ENCODE measurements at places on chromosomes 16 and 17.
A peak's percentile ranks its signal among the peaks of the same experiment; 100 is the strongest.

- no peak for DNase-seq
Observed at GRCh38 chr17:81676906-81677305, 6.7 kb downstream of the ARL16 start.

DNA sequence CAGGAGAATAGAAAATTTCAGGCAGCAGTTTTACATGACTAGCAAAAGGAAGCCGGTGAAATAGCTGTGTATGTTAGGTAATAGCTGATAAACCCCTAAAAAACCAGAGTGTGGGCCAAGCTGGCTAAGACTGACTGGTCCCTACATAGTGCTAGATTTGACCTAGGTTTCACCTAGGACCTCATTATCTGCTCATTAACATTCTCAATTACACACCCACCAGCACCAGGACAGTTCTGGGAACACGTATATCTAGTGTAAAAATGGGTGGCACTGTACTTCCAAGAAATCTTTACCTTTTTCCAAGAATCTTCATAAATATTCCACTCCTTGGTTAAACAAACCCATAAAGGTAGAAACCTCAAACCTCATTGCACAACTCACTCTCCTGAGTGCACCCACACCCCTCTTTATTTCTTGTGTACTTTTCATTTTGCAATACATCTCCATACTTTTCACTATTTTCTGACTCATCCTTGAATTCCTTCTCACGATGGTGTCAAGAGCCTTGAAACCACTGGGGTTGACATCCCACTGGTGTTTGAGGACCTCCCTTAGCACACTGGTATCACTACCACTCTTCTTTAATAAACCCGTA, 262.7 kb upstream of the KCNJ16 start:
- no peak for DNase-seq

DNA sequence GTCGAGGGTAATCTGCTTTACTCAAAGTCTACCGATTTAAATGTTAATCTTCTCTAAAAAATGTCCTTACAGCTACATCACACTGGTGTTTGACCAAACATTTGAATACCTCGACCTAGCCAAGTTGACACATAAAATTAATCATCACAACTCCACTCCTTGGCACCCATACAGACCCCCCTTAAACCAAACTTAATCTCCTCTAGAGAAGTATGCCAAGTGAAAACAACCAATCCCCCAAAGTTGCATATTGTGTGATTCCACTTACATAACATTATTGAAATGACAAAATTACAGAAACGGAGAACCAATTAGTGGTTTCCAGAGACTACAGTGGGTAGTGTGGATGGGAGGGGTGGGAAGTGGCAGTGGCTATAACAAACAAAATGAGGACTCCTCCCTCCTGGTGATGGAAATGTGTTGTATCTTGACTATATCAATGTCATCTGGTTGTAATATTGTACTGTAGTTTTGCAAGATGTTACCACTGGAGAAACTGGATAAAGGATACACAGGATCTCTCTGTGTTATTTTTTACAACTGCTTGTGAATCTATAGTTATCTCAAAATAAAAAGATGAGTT, 39.4 kb downstream of the CAPNS2 start:
- DNase-seq: no peak

GRCh38 chr16:13113741-13114140, 212.3 kb downstream of the SHISA9 start:
- no peak for DNase-seq

DNA sequence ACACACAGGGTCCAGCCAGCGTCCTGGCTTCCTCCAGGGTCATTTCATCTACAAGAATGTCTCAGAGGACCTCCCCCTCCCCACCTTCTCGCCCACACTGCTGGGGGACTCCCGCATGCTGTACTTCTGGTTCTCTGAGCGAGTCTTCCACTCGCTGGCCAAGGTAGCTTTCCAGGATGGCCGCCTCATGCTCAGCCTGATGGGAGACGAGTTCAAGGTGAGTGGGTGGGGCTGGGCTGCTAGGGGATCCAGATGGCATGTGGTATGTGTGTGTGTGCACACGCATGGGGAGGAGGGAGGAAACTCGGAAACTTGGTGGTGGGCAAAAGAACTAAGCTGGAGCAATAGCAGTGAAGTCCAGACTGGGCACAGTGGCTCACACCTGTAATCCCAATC, 11.5 kb downstream of the CETP start:
- no peak for DNase-seq

GRCh38 chr16:55035029-55035428, 104.4 kb downstream of the IRX5 start:
- no peak for DNase-seq

GRCh38 chr16:47858333-47858982, 297.3 kb downstream of the ABCC12 start:
- no peak for DNase-seq

- no peak for DNase-seq
Observed at GRCh38 chr16:53154513-53154912, 99.7 kb downstream of the CHD9 start.

GRCh38 chr17:79695797-79696609, 34.7 kb upstream of the ENPP7 start:
- no peak for DNase-seq

GRCh38 chr17:50266384-50267073, 7.7 kb upstream of the TMEM92 start:
- peak; percentile 3 for DNase-seq

DNA sequence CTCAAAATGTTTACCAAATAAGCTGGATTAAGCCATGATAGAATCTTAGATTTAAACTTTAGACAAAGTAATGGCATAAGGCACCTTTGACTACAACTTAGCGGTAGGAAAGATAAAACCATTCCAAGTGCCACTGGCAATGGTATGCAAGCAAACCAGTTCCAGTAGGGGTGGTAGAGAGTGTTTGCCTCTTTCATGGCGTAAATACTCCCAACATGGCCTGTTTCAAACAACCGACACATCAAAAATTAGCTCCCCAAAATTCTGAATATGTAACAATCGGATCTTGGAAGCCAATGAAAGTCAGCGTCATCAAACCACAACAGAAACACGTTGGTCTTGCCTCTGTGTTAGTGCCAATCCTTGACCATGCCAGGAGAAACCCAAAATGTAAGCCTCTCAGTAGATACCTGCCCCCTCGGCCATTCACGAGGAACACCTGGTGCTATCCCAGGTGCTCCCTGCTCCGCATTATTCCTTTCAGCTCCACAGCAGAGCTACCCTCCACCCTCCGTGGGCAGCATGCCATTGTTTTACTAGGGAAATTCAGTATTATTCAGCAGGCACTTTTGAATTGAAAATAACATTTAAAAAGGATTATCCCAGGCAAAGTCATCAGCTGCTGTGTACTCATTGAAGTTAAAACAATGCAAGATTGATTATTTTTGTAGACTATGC, 307.8 kb upstream of the CDH11 start:
- DNase-seq: no peak

DNA sequence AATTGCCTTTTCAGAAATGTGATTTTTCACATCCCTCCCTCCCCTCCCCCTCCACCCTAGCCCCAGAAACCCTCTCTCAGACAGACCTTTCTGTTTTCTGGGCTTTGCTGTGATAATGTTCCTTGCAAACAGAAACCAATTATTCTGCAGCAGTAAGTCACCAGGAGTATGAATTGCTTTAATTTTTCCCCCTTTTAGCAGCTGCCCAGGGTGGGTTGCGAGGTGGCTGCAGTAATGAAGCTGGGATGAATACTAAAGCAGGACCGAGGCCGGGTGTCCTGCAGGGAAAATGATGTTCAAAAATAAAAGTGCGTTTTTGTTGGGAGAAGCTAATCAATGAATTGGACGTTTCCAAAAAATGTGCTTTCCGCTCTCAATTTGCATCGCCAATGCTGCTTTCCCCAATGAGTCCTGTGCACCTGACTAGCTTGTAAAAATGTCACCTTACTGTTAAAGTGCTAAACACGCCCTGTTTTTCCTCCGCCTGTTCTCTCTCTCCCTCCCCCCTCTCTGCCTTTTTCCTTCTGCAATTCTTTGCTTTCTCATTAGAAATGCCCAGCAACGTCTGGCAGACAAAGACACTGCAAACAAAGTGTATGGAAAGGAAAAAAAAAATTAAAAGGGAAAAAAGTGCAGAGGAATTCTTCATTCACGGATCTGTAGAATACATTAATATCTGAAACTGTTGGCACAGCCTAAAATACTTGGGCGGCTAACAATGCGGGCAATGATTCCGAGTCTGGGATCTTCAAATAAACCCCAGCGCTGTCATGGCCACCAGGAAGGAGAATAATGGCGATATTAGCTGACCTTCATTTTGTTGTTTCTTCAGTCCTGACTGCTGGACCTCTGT, 244.1 kb downstream of the STX8 start:
- no peak for DNase-seq

GRCh38 chr17:34401165-34401564, 38.1 kb upstream of the CCL1 start:
- DNase-seq: no peak

DNA sequence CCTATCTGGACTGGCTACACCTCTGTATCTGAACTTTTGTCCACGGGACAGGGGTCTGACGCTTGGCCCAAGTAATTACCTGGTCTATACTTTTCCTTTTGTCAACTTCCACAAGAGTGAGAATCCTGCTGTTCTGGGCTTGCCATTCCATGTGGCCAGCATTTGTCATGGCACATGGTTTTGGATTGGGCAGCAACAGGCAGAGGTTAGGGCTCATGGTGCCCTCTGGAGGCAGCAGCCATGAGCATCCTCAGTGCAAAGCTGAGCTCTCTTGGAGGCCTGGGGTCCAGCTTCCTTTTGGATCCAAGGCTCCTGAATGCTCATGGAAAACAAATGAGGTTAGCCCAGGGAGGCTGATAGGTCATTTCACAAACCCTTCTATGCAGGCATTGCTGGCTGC, 7.5 kb upstream of the EDC4 start:
- DNase-seq: peak; percentile 55
